ENCODE measurements at places on chromosomes 2 and 18.

- DNase-seq = no peak
Measured at GRCh38 chr18:35458271-35458670, 39.5 kb downstream of the INO80C start.

DNA sequence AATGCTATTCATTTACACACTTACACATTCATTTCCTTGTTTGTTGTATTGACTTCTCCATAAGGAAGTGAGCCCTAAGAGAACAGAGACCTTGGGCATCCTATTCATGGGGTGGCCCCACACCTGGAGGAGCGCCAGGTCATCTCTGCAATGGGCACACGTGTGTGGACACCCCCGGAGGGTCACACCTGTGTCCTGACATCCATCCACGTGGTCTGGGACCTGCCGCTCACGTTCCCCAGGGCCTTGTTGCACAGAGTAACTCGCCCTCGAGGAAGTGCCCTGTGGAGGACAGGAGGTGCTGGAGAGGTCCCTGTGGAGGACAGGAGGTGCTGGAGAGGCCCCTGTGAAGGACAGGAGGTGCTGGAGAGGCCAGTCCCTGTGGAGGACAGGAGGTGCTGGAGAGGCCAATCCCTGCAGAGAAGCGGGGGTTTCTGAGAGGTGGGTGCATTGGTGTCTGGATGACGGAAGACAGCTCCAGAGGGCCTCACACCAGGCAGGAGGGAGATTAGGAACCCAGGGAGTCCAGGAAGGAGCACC lies 73.2 kb upstream of the GPC1 start:
- no peak for DNase-seq

DNA sequence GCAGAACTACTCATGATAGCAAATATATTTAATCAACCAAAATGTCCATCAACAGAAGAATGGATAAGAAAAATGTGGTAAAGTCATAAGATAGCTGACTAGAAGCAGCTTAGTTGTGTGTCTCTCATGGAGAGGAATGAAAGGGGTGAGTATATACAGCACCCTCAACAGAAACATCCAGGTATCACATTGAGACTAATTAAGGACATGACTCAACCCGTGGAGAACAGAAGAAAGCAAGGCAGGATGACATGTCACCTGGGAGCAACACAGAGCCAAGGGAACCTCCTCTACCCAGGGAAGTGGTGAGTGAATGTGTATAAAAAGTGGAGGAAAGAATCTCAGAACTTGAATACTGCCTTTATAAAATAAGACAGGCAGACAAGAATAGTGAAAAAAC lies 1695.0 kb upstream of the CELF4 start:
- no peak for DNase-seq

DNA sequence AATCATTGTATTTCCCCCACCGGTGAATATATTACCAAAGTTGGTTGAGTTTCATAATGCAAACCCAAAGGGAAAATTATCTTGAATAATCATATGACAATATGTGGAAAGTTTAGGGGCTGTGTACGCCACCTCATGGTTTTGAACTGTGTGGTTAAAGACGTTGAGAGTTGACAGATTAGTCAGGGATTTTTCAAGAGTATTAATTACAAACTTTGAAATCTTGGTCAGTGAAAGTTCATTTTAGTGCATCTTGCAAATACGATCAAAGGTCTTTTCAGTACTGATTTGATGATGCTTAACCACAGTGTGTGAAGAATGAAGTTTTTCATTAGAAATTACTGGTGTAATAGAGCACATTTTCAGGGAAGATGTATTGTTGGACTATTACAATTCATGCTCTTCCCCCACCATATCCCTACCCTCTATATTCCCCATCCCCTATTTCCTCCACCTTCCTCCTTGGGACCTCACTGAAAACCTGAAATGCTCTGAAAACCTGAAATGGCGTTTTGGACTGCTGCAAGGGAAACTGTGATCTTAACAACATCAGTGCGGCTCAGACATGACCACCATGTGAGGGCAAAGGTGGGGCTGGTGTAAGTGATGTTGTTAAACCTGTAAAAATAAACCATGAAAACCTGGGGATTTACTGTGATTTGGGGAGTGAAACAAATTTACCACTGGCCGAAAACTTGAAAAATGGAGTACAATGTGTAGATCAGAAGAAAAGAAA lies 4.5 kb upstream of the BCL2L11 start:
- DNase-seq = no peak

DNA sequence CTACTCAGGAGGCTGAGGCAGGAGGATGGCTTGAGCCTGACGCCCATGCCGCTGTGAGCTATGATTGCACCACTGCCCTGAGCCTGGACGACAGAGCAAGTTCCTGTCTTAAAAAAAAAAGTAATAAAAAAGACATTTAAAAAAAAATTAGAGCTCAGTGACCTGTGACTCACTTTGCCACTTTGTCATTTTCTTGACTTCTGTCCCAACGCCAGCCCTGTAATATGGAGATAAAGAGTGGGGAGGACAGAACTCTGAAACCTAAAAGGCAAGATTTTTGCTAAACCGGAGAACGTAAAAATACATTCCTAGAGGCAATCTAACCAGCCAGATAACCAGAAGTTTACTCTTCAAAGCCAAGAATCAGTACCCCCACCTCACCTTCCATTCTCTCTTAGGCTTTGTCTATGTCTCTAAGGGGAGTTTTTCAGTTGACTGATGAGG lies 49.0 kb downstream of the PRKRA start:
- DNase-seq = no peak

GRCh38 chr18:74861154-74861553 lies 263.5 kb downstream of the ZNF407 start:
- DNase-seq = no peak

GRCh38 chr18:39350945-39351344 lies 1785.3 kb upstream of the CELF4 start:
- DNase-seq = no peak

- DNase-seq = no peak
Measured at GRCh38 chr18:6069103-6069502, 173.8 kb upstream of the TMEM200C start.

GRCh38 chr18:79515944-79516351 lies 120.2 kb downstream of the NFATC1 start:
- no peak for DNase-seq

DNA sequence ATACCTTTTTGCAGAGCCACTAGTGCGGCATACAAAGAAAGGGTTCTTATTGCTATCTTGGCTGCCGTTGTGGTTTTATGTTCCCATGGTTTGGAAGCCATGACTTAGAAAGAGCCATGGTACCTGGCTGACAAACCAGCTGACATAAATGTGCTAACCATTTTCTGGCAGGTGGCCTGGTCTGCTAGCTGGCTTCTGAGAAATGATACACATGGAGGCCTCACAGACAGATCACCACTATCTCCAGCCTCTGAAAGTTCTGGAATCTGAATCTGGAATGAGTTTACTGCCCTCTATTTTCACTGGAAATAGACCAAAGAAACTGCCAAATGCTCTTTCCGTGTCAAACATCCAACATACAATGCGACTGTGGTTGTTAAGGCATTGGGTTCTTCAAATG lies 123.7 kb downstream of the QPCT start:
- no peak for DNase-seq

DNA sequence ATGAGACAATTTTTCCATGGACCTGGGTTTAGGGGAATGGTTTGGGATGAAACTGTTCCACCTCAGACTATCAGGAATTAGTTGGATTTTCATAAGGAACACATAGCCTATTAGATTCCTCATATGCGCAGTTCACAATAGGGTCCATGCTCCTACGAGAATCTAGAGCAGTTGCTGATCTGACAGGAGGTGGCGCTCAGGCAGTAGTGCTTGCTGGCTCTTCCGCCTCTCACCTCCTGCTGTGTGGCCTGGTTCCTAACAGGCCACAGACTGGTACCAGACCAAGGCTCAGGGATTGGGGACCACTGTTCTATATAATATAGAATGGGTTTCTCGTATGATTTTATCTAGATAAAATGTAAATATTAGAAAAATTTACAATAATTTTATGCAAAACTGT lies 338.7 kb downstream of the CPS1 start:
- no peak for DNase-seq

DNA sequence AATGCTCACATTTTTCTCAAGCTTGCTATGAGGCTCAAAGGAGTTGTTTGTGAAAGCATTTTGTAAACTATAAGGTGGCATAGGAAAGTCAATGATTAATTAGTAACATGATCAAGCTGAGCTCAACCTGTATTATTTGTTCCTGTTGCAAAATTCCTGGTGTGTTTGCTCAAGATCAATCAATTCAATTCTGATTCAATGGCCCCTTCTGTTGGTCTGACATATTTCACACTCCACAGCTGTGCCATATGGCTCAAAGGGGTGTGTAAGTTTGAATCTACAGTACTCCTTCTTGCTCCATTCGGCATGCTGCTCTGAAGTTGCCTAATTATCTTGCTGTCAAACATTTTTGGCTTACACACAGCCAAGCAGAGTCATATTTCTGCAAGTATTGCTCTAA lies 341.6 kb upstream of the LRP1B start:
- no peak for DNase-seq

DNA sequence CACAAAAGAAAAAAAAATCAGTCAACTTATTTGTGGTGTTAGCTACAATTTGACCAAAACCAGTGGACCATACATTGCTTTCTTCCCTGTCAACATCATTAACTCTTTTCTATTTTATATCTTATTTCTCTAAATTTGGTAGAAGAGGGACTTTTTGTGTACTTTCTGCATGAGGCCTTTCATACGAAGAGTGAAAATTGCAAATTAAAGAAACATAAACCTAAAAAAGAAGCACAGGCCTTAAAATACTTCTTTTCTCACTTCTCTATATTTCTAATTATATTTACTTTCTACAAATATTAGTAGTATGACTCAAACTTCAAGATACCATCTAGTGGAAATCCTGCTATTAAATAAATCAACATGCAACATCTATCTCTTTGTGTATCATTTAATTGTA lies 1073.4 kb upstream of the ZEB2 start:
- DNase-seq = no peak

GRCh38 chr18:73043611-73044010 lies 175.8 kb upstream of the NETO1 start:
- DNase-seq = no peak

- no peak for DNase-seq
Measured at GRCh38 chr18:57353940-57354461, 1.6 kb downstream of the ST8SIA3 start.

DNA sequence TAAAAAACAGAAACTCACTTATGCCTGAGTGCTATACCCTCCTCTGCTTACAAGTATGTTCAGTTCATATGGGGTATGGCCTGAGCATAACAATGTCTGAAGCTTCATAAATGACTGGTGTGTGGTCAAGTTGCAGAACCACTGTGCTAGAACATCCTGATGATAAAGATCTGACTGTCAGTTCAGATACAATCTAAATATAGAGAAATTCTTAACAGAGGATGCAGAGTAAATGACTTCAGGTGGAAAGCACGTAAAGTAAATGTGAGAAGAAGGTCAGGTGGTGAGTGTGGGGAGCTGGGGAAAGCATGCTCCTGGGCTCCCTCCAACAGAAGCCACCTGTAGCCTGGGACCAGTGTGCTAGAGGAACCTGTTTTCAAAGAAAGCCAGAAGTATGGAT lies 926.2 kb downstream of the TSN start:
- no peak for DNase-seq

Data from NCI-H1417 treated with DMSO at 0.1 percent for 48 hours (cell line).